Stimulated activated CD4-positive, alpha-beta T cell treated with anti-CD3 and anti-CD28 coated beads, Interleukin-2, amount 100 ng/mL, for 48 hours (primary cell): ENCODE measurements at places on chromosomes 13 and 19.

GRCh38 chr19:4302243-4302640 lies at the start of gene TMIGD2:
Gene TMIGD2, minus strand, starts transcription at chr19:4302389. Its CDS starts 4 bp downstream, at chr19:4302385.
- no peak for DNase-seq

- no peak for DNase-seq
Measured at GRCh38 chr13:76499891-76500290, 386.3 kb downstream of the KCTD12 start.

DNA sequence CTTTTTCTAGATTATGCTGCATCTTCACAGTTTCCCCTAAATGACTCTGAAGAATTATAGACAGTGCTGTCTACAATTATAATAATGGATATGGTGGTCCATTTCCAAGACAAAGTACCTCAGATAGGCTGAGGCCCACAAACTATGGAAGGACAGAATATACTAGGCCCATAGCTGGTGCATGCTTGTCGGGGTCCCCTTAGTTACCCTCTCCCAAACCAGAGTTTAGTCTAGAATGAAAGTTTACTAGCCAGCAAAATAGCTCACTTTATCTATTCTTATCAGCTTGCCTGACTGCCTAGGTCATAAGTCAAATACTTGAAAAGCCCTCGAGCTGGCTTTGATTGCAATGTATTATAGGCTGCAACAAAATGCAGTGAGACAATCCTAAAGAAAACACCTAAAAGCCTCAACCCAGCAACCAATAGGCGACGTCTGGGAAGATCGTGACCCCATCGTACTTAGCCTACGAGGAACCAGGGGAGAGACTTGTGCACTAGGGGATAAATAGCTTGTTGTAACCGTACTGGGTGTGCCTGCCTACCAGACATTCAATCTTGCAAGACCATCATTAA lies 785 bp upstream of the IGFL2 start:
- no peak for DNase-seq

GRCh38 chr13:41145136-41145908 lies 12.7 kb upstream of the KBTBD6 start:
- DNase-seq, result no peak

DNA sequence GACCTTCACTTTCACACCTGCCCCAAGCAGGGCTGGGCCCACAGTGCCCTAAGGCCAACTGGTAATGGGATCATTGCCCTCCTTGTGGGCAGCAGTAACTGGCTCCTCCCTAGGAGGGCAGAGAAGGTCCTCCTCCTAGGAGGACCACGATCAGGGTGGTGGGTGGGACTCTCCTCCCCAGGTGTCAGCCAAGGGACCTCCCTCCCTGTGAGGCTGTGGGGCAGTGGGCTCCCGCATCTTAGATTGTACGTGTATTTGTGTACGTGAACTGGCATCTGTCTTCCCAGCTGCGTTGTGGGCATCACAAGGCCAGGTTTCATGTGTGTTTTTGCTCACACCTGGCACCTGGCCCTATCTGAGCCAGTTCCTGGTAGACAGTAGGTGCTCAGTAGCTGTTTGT lies 111.8 kb downstream of the SOX1 start:
- DNase-seq, result no peak

DNA sequence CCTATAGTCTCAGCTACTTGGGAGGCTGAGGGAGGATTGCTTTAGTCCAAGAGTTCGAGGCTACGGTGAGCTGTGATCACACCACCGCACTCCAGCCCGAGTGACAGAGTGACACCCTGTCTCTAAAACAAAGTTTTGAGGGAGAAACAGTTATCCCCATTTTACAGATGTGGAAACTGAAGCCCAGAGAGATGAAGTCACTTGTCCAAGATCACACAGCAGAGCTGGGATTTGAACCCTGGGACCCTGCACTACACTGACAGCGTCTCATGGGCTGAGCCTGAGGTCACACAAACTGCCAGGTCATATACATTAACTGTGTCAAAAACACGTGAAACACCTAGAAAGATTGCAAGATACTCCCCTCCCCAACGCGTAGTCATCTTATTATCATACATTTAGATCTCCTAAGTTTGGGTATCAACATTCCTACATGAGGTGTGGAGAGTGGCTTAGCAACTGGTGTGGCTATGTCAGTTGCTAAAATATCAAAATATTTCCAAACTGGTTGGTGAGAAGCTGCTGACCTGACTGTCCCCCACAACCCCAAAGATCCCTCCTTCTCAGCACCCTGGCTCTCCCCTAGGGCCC lies 8.2 kb downstream of the FCGBP start:
- no peak for DNase-seq

- DNase-seq, result no peak
Measured at GRCh38 chr13:101521371-101521770, 68.9 kb downstream of the ITGBL1 start.

- no peak for DNase-seq
Measured at GRCh38 chr13:51823359-51823758, 19.4 kb upstream of the DHRS12 start.
